ENCODE measurements at places on chromosomes 6 and 20.

DNA sequence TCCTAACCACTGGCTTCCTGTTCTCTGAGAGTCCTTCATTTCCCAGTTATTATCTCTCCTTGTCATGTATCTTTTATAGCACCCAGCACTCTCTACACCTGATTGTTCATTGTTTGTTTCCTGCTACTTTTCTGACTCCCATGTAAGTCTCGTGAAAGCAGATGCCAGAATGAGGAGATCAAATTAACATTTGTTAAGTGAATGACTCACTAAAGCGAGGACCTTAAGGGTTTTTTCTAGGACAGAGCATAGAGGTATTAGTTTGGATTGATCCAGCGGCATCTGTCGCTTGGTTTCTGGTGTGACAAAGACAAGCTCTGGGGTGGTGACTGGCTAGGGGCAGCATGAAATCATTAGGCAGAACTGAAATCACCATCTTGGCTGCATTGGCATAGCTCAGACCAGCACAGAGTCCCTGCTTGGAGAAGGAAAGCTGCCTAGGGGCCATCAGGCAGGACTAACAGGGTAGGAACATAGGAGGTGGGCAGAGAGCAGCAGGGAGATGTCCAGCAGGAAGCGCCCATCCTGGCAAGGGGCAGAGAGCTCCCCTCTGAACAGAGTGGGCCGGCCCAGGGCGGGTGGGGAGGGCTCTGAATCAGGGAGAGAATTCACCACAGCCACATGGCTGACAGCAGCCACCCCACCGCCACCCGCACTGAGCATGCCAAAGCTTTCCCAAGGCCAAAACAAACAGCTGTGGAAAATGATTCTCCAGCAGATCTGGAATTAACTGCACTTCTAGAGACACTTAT is 97.1 kb upstream of the CEP85L start:
- DNase-seq, result no peak

DNA sequence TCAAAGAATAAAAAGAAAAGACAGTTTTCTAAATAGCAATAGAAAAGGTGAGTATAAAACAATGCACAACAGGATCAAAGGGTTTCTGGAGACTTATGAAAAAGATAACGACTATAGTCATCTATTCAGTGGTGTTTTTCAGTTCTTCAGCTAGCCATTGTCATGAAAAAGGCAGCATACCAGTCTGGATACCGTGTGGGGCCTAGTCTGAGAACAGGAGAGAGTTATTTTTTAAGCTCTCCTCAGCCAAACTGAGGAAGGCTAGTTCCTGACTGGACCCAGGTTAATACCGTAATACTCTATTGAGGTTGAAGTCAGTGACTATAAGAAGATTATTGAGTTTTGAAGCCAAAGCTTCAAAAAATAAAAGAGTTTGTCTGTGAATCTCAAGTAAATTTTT is 49.5 kb downstream of the PLN start:
- no peak for DNase-seq

GRCh38 chr20:19253316-19253715 is 40.9 kb downstream of the SLC24A3 start:
- no peak for DNase-seq

- no peak for DNase-seq
Measured at GRCh38 chr6:153140299-153140698, 9.2 kb upstream of the RGS17 start.

Measured in NK-92 treated with Interleukin-12 subunit alpha and Interleukin-12 subunit beta, amount 100 ng/mL, for 24 hours (cell line).